ENCODE measurements at places on chromosomes 3 and 15. TPM values are rescaled to one million over a fixed set of nuclear protein-coding genes. Genes with fewer than 3 reads are reported as not detected.

The IL12A gene
- 3.0 TPM for total RNA-seq

The FGF12 gene
- total RNA-seq, result 1.8 TPM

The KCNMB3 gene
- 1.7 TPM for total RNA-seq

The TMEM212 gene
- not detected for total RNA-seq

The FBLN2 gene
- 36.6 TPM for total RNA-seq

The MSL2 gene
- total RNA-seq, result 20.1 TPM

The CIAO2A gene
- total RNA-seq, result 53.4 TPM

The DPPA2 gene
- 0.48 TPM for total RNA-seq

The POC1A gene
- 3.1 TPM for total RNA-seq

The NR2E3 gene
- total RNA-seq, result not detected

The CHL1 gene
- not detected for total RNA-seq

The BFSP2 gene
- not detected for total RNA-seq

The SCN11A gene
- total RNA-seq, result 0.20 TPM

The ISL2 gene
- total RNA-seq, result 2.1 TPM

The RPN1 gene
- total RNA-seq, result 283 TPM

The UROC1 gene
- total RNA-seq, result not detected

The PPIB gene
- 804 TPM for total RNA-seq

The SUCNR1 gene
- 0.17 TPM for total RNA-seq

The PARP15 gene
- total RNA-seq, result 0.22 TPM

The HHATL gene
- total RNA-seq, result not detected

The IDH2 gene
- 76.6 TPM for total RNA-seq

Measured in astrocyte (in vitro differentiated cells and primary cell).